ENCODE measurements at places on chromosomes 13 and 19.

DNA sequence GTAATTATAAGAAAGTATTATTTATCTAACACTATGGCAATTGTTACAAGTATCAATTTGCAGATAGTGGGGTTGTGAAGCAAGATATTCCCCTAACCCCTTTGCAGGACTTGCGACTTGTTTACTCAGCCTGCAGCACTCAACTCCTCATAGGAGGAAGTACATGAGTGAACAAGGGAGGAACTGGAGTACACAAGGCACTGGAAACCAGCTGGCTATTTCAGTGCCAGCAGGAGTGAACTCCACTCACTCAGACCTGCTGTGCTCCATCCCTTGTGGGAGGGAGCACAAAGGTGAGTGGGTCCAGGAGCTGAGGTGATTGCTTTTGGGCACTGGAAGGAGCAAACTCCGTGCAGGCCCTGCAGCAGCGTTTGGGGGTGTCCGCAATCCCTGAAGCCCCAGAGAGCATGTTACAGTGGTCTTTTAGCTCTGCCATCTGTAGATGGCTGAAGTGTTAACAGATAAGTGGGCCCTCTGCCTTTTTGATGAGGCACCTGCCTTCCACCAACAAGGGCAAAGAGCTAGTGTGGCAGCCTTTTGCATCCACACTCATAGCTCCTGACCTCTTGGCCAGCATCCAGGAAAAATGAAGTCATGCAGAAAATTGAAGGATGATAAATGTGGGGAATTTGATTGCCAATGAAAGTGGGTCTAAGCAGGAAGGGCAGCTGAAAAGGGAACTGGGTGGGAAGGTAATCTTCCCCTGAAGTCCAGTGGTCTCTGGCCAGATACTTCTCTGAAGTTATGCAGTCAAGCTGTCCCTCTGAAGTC, 802.2 kb upstream of the MIR17HG start:
- no peak for DNase-seq

DNA sequence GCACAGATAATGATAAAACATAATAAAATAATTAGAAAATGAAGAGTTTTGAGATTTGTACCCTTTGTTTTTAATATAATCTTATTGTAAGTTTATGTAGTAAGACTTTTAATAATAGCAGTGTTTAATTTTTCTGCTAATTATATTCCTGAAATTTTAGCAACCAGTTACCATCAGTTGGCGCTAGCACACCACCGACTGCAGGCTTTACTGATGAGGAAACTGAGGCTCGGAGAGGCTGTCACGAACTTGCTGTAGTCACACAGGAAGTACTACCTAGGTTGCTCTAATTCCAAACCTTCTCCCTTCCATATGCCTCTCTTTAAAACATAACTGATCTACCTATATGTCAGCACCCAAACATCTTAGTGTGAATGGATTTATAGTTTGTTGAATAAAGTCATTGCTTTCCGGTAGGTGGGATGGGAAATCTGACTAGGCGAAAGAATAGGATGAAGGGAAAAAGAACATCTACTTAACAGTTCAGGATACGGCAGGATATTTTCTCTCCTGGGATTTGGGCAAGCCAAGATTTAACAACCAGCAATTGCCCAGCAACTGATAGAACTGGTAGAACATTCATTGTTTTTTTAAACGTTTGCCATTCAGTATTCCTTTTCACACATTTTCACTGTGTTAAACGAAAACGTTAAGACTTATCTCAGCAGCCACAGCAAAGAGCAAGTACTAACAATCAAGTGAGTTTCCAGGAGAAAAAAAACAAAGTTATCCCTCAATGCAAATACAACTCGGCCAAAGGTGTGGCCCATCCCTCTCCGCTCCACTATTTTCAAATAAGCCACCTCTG, 822 bp upstream of the RFXAP start:
- no peak for DNase-seq

- no peak for DNase-seq
These were observed 15.3 kb downstream of the NAXD start for GRCh38 chr13:110630566-110631119.

GRCh38 chr13:66948910-66949309, 281.2 kb downstream of the PCDH9 start:
- no peak for DNase-seq

GRCh38 chr13:70457474-70457873, 349.2 kb upstream of the KLHL1 start:
- no peak for DNase-seq

GRCh38 chr13:34672631-34673030, 269.4 kb upstream of the NBEA start:
- DNase-seq: no peak

DNA sequence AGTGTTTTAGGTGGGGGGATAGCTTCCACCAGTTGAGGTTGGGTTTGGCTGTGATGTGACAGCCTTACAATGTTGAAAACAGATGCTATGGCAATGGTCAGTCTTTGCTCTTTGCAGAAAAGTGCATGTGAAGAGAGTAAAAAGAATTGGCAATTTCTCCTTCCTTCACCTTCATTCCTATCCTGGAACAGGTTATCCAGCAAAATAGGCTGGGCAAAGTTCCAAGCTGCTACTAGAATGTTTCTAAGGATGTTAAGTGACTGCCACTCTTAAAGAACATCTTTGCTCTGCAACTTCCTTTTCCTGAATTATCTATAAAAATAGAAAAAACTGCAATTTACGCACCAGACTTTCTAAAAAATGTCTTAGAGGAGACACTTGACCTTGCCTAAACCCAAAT, 50.1 kb upstream of the MYCBP2 start:
- DNase-seq: no peak

GRCh38 chr19:17526922-17527321, 15.5 kb downstream of the PGLS start:
- no peak for DNase-seq

GRCh38 chr13:38537051-38537450, 149.8 kb upstream of the FREM2 start:
- no peak for DNase-seq

- no peak for DNase-seq
These were observed 800.1 kb upstream of the PCDH9 start for GRCh38 chr13:68030152-68030809.

DNA sequence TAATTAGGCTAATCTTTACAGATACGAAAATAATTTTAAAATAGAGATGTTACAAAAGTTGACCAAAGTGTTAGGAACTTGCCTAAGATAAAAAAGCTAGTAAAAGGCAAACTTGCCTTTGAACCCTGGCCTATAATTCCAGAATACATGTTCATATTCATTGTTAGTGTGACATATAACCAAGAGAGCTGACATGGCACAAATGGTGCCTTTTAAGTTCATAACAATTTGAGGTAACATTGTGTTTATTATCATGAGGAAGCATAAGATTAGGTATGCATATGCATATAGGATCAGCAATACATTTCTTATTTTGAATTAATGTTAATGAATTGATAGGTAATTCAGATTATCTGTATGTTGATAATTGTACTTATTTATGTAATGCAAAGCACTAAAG, 1537.9 kb upstream of the PRR20A start:
- DNase-seq: no peak

- DNase-seq: no peak
These were observed 15.3 kb downstream of the GJA3 start for GRCh38 chr13:20145521-20145920.

DNA sequence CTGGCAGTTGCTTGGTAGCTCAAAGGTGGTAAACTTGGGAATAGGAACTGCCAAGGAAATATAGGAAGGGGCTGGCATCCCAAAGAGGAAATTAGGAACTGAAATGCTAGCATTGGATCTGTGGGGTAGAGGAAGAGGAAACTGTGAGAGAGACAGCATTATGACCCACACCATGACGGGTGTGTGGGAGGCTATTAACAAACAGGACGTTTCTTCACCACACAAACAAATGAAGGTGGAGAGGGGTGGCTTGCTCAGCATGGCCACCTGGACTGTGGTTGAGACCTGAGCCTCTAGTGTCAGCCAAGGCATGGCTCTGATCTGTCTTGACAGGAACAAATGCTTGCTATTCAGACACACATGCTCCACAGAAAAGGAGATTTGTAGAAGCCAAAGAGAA, 178.2 kb downstream of the B3GLCT start:
- no peak for DNase-seq

GRCh38 chr13:78826936-78827335, 168.0 kb upstream of the OBI1 start:
- DNase-seq: no peak

GRCh38 chr19:633786-634639, 676 bp upstream of the POLRMT start:
- DNase-seq: no peak

DNA sequence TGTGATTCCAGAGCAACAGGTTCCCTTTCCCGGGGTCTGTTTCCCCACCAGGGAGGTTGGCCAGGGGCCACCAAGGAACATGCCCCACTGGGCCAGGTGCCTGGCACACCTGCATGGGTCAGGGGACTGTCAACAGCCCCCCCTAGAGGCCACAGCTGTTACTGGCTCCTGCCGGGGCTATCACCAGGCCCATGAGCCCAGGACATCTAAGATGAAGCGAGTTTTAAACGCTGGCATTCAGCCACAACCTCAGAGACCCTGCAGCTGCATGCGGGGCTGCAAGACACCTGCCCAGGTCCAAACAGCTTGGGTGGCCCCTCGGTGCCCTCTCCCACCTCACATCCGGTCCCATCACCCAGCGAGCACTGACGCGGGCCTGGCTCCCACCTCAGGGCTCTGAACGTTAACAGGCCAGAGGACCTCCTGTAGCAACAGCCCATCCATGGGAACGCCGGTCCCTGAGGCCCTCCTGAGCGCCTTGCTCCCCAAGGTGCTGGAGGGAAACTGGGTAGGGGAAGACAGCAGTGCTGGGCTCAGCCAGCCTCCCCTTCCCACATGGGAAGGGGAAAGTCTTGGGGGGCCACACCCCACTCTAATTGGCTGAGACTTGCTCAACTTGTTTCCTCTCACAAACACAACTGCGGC, 12.0 kb downstream of the KHSRP start:
- no peak for DNase-seq

- no peak for DNase-seq
These were observed 1.3 kb downstream of the ADPRHL1 start for GRCh38 chr13:113451951-113452421.

DNA sequence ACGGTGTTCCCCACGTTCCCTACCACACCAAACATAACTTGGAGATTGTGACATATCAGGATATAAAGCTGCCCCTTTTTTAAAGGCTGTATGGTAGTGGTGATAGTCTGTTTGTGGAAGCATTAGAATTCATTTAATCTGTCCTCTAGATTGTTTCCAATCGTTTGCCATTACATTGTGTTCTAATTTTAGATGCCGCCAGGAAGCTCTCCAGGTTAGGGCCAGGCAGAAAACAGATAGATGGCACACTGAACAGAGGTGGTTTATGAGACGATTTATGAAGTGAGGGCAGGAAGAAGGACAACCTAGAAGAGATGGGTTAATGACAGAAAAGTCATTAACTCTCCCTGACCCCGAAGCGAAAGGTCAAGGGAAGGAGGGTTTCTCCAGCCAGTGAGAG, 30.0 kb downstream of the ARHGEF7 start:
- DNase-seq: no peak

GRCh38 chr19:14088634-14089411, 1.7 kb downstream of the SAMD1 start:
- no peak for DNase-seq

DNA sequence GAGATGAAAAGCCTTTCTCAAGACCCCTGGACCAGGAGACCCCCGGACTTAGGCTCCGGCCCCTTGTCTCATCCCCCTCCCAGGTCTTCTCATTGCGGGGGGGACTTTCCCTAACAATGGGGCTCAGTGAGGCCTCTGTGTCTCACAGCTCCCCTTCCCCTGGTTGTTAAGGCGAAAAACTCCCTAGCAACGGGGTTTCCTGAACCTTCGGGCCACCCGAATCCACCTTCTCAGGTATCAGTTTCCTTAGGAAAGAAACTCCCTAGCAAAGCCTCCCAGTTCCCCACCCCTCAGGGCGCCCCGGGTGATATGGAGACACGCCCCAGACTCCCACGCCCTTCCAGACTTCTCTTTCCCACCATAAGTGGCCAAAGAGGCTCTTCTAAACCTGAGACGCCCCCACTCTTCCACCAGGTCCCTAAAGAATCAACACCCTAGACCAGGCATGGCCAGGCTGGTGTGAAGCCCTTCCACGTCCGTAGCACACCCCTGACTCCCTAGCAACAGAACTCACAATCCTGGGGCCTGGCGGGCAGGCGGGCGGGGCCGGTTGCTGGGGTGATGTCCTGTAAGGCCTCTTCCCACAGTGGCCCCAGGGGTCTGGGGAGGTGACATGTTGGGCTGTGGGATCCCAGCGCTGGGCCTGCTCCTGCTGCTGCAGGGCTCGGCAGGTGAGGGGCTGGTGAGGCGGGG, at the start of gene TMEM190:
TMEM190 (plus strand) TSS at position 586 of the 693 bp plus-strand sequence; CDS start at position 614, 28 bp downstream.
- no peak for DNase-seq

DNA sequence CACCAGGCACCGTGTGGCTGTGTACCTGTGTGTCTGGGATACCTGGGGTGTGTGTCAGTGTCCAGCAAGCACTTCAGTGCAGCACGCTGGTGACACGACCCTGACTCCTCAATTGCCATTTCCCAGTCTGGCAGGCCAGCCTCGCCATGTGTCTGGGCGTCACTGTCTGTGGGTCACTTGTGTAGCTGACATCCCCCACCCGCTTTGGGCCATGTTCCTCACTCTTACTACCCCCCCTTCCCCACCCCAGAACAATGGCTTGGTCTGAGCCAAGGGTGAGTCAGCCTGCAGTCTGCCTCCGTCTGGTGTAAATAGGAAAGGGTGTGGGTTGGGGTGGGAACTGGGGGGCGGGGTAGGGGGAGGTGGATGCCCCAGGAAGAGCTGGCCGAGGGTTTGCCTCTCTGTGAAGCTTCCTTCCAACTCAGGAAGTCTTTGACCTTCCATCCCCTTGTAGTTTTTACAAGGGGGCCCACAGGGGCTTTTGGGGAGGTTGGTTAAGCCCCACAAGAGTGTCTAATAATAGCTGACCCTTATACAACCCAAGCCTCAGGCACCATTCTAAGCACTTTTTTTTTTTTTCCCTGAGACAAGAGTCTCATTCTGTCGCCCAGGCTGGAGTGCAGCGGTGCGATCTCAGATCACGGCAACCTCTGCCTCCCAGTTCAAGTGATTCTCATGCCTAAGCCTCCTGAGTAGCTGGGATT, 17.6 kb downstream of the NOVA2 start:
- DNase-seq: no peak

DNA sequence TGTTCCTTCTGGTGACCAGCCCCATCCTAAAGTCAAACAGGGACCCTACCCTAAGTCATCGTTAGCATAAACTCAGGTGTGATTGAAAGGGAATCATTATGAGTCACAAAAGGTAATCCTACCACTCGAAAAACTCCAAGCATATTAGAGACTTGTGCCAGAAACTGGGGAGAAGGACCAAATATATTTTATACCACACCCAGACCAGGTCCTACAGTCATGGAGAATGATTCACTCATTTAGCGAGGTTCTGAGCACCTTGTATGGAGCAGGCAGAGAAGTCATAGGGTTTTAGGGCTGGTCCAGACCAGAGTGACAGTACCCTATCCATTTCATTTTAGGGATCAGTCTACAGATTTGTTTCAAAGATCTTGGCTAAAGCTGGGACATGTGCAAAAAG, 149.5 kb downstream of the SLC7A1 start:
- DNase-seq: no peak

GRCh38 chr13:27446986-27447583, 3.3 kb downstream of the MTIF3 start:
- DNase-seq: no peak

Data from NCI-H2107 (cell line).